ENCODE measurements at places on chromosomes 12 and 14.

DNA sequence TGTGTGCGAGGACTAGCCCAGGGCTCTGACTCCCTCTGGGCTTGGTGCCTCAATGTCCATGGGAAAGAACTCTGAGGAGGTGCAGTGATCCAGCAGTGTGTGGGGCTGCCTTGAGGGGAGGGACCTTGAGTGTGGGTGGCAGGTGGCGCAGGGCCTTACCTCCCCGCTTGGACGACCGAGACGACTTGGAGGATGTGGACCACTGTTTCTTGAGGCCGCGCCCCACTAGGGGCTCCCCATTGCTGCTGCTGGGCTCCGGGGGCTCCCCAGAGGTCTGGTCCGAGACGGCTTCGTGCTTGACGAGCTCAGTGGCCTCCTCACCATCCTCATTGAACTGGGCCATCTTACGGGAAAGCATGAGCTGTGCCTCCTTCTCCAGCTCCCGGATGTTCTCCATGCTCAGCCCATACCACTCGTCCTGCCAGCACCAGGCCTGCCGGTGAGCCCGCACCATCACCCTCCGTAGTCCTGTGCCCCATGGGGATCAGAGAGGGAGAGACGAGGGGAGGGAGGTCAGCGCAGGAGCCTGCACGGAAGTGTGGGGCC is 24.7 kb downstream of the ARL6IP4 start:
- DNase-seq = no peak

DNA sequence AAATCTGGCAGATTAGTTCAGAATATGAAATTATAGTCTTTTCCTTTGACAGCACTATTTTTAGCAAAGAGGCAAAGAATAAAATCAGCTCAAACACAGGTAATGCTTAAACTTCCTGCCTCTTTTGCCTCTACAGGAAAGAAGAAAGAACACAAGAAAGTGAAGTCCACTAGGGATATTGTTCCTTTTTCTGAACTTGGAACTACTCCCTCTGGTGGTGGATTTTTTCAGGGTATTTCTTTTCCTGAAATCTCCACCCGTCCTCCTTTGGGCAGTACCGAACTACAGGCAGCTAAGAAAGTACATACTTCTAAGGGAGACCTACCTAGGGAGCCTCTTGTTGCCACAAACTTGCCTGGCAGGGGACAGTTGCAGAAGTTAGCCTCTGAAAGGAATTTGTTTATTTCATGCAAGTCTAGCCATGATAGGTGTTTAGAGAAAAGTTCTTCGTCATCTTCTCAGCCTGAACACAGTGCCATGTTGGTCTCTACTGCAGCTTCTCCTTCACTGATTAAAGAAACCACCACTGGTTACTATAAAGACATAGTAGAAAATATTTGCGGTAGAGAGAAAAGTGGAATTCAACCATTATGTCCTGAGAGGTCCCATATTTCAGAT is 17.4 kb downstream of the TMPO start:
- peak; percentile 54 for DNase-seq

GRCh38 chr12:47852096-47852571 is 32.4 kb upstream of the HDAC7 start:
- no peak for DNase-seq

DNA sequence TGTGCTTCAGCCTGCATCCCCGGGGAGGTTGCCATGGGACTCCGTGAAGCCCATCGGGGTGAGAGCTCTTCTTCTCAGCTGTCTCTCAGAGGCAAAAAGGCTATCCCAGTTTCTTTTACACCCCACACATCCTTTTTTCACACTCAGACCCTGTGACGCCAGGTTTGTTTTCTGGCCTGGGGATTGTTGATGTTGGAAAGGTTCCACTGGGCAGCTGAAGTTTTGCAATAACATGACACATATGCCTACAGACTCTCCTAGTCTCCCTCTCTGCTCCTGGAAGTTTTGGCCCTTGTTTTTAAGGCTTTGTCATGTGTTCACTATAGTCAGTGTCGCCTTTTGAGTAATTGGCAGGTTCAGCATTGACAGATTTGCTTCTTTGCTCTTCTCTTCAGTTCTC is 118.6 kb downstream of the SMOC1 start:
- DNase-seq = peak; percentile 93

DNA sequence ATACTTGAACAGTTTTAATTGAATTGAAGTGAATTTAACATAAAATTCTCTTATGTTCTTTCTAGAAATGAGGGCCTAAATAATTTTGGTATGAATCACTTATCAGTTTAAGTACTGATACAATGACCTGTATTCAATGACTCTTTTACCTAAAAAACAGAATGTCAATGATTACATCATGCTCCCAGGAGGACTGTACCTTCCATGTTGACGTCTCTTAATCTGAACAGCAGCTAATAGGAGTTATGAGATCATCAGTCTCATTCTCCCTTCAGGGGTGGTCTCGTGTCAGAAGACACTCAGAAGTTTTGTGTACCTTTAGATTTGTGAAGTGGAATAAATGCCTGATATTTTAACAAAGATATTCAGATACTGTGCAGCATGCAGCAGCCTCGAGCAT is 206.3 kb downstream of the CNTN1 start:
- no peak for DNase-seq

DNA sequence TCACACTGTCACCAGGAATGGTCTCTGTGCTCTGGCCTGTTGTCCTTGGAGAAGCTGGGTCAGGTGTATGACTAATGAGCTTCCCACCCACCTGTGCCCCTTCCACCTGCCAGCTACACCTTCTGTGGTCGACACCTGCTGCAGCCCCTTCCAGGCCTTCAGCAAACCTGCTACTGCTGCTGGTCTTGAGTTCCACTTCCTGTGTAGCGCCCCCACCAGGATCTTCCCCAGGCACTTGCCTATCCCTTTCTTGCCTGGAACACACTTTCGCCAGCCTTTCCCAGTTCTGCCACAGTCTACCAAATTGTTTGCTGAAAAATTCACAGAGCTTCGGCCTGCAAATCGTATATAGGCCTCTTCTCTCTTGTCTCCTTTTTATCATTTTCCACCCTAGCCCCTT is 75.3 kb downstream of the CRACR2A start:
- DNase-seq = no peak

GRCh38 chr12:45658020-45658419 is 71.5 kb upstream of the ARID2 start:
- DNase-seq = no peak

DNA sequence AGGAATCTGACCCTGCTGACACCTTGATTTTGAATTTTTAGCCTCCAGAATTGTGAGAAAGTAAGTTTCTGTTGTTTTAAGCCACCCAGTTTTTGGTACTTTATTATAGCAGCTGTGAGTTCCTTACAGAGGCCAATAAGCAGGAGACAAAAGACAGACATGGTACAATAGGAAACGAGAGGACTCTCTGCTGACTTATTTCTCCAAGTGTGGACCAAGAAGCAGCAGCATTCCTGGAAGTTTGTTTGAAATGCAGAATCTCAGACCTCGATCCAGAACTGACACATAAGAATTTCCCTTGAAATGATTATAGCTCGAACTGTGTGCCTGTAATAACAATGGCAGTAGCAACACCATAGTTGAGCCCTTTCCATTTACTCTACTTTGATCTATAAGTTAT is 31.9 kb upstream of the LUM start:
- DNase-seq = no peak

GRCh38 chr14:103158688-103159087 is 35.4 kb downstream of the TNFAIP2 start:
- no peak for DNase-seq

GRCh38 chr12:67026487-67027246 is 242.5 kb upstream of the CAND1 start:
- DNase-seq = no peak

DNA sequence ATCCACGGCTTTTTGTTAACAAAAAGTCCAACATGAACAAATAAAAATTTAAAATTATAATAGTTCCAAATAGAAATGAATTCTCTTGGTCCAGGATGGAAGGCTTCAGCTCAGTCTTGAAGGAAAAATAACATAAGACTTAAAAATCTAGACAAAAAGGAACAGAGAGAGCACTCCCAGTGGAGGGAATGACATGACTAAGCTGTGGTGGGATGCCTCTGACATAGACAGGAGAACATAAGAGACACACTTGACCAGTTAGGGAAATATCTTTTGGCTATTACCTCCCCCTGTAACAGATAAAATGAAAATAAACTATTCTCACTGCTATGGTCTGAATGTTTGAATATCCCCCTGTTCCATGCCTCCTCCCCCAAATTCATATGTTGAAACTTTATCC is 106.8 kb downstream of the BBS10 start:
- DNase-seq = no peak

- no peak for DNase-seq
Measured at GRCh38 chr14:61468063-61468825, 146.9 kb downstream of the PRKCH start.

DNA sequence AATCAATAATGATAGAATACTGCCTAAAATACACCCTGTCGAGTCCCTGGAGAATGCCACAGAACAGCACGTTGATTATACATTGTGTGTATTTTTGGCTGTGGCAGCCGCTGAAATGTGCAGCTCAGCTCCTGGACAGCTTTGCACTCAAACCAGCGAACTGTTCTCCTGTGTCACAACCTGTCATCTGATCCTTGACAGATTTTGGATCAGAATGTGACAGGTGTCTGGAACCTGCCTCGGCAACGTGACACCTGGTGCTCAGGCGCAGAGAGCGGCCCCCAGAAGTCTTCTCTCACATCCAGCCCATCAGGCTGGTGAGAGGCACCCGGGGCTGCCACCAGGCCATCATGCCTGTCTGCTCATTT is 19.3 kb downstream of the MVK start:
- DNase-seq = no peak

- no peak for DNase-seq
Measured at GRCh38 chr12:64951944-64952343, 127.5 kb downstream of the TBC1D30 start.

DNA sequence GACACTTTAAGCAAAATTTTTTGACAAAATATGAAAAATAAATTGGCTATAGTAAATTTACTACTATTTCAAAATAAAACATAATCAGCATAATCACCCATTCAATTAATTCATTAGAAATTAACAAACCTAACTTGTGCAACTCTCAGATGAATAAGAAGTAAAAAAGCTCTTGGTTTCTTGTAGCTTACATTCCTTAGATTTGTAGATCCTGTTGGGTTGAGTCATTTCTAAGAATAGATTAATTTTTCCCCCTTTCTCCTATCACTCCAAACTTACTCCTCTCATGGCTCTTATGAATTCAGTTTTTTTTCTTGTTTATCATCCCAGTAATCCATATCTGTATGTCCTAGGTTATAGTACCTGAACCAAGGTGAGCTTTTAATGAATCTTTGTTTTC is 230.9 kb upstream of the LRIG3 start:
- peak; percentile 52 for DNase-seq

DNA sequence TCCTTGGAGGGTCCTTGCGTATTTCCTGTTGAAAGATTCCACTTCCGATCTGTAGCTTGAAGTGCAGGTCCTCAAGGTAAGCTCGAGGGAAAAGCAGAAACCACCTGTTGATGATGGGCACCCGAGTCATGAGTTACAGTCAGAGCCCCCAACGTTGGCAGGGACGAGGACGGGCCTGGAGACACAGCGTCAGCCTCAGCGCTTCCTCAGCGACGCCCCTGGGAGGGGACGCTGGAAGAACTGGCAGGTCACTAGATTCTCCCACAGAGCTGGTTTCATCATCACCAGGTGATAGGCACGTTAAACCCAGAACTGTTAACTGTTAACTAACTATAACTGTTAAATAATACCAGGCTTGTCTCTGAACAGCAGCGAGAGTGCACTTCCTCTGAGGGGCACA is 101.8 kb downstream of the TNFAIP2 start:
- no peak for DNase-seq

- no peak for DNase-seq
Measured at GRCh38 chr14:93067088-93067487, 48.6 kb downstream of the ITPK1 start.

DNA sequence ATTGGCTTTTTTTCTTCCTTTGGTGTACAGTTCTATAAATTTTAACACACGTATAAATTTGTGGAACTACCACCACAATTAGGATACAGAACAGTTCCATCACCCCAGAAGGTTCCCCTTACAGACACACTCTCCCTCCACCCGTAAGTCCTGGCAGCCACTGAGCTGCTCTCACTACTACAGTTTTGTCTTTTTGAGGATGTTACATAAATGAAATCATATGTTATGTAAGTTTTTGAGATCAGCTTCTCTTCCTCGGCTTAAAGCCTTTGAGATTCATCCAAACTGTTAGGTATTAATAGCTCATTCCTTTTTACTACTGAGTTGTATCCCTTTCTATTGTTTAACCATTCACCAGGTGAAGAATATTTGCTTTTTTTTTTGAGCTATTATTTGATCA is 74.3 kb upstream of the SLC24A4 start:
- DNase-seq = no peak

GRCh38 chr14:60311417-60311816 is 62.4 kb downstream of the PPM1A start:
- DNase-seq = peak; percentile 66

GRCh38 chr12:52946797-52947547 is 1.9 kb upstream of the KRT18 start:
- no peak for DNase-seq

DNA sequence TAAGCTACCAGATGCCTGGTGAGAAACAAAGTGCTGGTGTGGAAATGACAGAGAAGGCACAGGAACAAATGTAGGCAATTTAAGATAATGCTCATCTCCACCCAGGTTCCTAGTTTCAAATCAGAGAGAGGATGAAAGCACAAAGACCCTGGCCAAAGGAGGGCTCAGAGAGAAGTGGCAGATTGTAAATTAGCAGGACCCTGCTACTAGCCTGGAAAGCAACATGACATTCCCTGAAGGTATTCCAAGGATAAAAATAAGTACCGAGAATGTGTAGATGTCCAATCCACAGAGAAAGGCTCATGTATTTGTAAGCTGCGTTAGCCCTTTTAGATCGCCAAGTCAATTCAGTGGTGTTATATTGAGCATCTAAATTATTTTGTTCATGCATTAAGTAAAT is 324.0 kb downstream of the TMEM117 start:
- no peak for DNase-seq

DNA sequence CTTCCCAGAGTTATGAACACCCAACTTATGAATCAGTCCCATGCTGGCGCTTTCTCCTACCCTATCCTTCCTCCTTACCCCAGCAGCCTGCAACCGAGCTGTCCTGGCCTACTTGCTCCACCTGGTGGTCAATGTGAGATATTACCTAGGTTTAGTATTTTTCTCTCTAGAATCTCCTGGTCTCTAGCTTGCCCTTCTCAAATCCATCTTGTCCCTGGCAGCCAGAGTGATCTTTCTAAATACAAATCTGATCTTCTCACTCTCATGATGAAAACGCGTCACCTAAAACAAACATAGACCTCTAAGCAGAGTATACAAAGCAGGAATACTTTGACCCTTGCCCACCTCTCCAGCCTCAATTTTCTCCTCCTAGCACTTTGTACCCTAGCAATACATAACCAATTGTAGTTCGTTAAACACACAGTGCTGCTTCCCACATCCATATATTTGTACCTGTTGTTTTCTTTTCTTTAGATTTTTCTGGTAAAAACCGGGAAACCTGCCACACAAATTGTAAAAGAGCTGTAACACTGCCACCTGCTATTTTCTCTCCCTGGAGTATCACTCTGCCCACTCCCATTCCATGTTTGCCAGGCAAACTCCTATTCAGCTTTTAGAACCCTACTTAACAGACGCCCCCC is 20.0 kb upstream of the TCP11L2 start:
- peak; percentile 66 for DNase-seq
